Activated CD4-positive, CD25-positive, alpha-beta regulatory T cell treated with anti-CD3 and anti-CD28 coated beads, Interleukin-2, amount 50 U/mL, for 24 hours (primary cell): ENCODE measurements at places on chromosomes 7 and 10.

DNA sequence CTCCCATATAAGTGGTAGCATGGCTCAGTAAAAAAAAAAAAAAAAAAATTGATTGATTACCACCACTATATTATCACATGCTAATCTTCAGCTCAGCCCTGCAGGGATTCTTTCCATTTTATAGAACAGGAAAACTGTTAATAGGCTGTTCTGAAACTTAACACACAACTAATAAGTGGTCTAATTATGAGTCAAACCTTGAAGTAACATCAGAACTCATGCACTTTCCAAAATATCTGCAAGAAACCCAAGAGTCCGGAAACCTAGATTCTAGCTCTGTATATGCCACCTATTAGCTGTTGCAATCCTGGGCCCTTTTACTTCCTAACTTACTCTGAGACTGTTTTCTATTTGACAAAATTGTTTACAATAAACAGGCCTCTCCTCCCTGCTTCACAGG, 23.9 kb downstream of the SEM1 start:
- ATAC-seq: peak; percentile 43

GRCh38 chr7:26675143-26675887, 189.1 kb downstream of the SKAP2 start:
- ATAC-seq: no peak

GRCh38 chr7:137968890-137969289, 33.0 kb downstream of the CREB3L2 start:
- no peak for ATAC-seq

DNA sequence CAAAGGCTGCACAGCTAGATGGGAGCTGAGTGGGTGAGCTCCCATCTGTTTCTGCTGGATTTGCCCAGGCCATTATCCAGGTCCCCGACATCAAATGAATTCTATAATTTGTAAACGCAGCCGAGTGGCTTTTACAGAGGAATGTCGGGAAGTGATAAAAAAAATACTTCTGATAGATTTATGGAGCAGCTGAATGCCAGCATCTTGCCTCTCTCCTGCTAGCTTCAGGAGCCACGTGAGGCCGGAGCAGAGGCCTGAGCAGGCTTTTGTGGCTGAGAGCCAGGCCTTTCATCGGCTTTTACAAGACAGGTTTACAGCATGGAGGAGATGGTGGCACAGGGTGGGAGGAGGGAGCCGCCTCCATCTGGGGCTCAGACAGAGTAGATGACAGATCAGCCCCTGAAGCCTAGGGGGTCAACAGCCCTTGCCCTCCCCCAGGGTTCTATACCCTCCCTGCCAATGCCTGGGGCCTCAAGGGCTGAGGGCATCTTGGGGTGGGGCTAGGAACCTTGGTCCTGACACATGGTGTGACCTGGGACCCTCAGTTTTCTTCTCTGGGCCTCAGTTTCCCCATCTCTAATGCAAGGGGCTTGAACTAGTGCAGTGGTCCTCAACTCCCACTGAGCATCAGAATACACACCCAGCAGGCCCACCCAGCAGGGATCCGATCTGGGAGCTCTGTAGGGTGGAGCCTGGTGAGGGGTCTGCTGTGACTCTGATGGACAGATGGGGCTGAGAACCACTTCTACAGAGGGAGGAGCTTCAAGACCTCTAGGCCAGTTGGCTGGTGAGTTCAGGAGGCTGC, 44.2 kb upstream of the PCBD1 start:
- no peak for ATAC-seq

GRCh38 chr10:103062854-103063590, 130.1 kb downstream of the NT5C2 start:
- no peak for ATAC-seq

- ATAC-seq: no peak
Measured at GRCh38 chr7:26989897-26990670, 105.7 kb downstream of the HOXA1 start.

DNA sequence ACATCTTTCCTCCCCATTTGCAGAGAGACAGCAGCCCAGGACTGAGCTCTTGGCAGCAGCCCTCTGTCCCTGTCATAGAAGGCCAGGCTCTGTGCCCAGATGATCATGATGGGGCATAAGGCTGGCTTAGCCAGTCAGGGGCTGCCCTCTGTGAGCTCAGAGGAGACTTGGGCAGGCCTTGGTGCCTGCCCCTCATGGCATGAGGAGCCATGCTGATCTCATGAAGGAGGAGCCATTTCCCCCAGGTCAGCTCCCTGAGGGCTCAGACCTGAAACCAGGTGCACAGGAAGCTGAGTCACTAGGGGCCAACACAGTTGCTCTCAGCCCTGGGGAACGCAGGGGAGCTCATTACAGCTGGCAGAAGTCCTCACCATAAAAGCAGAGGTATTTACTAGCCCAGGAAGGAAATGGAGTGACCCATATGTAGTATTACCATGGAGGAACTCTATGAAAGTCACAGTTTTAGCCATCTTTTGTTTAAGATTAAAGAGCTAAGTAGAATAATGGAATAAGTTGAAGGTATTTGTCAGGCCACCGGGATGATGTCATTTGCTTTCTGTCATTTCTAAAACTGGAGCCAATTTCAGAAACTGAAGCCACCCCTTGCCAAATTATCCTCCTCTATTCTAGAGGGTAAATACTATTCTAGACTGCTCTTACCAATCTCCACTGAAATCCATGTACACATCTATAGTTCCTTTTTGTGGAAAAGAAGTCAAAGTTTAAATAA, 362.4 kb upstream of the ZNF32 start:
- peak; percentile 39 for ATAC-seq

GRCh38 chr7:143936087-143937009, 1.3 kb downstream of the OR2F2 start:
- no peak for ATAC-seq

DNA sequence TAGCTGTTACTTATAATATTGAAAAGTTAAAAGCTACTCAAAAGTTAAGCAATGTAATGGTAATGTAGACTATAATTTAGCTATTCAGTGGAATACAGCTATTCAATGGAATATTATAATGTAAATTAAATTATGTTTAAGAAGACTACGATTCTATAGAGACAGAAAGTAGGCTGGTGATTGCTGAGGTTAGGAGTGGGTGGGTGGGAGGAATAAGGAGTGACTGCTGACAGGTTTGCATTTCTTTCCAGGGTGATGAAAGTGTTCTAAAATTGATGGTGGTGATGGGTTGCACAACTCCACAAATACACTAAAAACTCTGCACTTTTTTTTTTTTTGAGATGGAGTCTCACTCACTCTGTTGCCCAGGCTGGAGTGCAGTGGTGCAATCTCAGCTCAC, 21.4 kb downstream of the DENND2A start:
- no peak for ATAC-seq

GRCh38 chr10:68550747-68551411, 9.3 kb upstream of the TET1 start:
- no peak for ATAC-seq

DNA sequence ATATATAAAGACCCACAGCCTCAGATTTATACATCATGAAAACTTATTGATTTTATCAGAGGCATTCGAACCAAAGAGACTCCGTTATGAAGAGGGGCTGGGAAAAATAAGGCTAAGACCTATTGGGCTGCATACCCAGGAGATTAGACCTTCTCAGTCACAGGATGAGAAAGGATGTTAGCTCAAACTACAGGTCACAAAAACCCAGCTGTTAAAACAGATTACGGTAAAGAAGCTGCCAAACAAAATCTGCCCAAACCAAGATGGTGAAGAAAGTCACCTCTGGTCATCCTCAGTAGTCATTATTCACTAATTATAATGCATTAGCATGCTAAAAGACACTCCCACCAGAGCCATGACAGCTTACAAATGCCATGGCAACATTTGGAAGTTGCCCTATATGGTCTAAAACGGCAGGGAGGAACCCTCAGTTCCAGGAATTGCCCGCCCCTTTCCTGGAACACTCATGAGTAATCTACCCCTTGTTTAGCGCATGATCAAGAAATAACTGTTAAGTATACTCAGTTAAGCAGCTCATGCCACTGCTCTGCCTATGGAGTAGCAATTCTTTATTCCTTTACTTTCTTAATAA, 362.5 kb upstream of the PCDH15 start:
- ATAC-seq: no peak

DNA sequence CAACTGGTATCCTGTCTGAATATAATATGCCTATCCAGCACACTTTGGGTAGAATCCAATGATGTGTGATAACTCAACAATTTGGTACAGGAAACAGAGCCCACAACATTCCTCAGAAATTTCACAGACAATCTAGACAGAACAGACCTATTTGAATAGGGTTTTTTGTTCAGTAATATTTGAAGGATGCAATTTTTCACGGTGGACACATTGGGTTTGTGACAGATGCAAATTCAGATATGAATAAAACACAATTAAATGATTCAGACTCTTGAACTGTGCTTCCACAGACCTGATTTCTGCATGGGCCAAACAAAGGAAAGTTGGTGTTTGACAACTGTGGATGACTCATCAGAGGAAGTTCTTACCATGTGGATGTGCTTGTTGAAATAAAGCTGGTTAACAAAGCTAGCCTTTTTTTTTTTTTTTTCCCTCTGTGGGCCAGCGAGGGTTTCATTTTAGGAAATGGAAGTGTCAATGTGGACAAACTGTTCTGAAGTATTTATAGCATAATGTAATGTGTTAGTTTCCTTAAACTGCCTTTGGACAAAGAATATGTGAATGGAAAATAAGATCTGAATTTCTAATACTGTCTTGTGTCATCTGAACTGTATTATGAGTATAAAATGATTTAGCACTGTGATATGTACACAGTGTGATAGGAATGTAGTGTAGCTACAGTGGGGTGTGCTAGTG, 43.2 kb upstream of the FAM133B start:
- ATAC-seq: peak; percentile 6

DNA sequence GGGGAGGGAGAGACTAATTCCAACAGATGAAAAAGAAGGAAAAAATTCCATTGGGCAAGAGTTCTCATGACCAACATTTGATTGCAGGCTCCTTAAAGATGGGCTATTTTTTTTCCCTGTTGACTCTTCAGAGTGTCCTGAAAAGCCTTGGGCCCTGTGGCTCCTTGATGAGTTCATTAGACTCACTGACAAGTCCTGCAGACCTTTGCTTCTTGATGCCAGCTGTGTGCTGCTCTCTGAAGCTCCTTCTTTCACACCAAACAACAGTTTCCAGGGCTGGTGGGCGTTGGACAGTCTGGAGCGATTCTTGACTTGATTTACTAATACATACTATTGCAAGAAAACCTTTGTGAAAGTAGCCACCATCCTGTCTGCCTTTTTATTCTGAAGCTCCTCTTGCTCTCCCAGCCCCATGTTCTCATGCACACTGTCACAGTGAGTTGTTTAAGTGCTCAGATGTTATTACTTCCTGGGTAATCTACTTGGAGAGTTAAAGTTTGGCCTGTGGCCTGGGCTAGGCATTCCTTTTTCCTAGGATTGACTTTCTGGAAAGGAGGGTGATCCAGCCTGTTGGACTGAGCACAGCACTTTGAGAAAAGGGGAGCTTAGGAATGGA, 250.3 kb downstream of the PTEN start:
- ATAC-seq: no peak

- ATAC-seq: no peak
Measured at GRCh38 chr7:94928168-94928707, 20.8 kb downstream of the PPP1R9A start.

DNA sequence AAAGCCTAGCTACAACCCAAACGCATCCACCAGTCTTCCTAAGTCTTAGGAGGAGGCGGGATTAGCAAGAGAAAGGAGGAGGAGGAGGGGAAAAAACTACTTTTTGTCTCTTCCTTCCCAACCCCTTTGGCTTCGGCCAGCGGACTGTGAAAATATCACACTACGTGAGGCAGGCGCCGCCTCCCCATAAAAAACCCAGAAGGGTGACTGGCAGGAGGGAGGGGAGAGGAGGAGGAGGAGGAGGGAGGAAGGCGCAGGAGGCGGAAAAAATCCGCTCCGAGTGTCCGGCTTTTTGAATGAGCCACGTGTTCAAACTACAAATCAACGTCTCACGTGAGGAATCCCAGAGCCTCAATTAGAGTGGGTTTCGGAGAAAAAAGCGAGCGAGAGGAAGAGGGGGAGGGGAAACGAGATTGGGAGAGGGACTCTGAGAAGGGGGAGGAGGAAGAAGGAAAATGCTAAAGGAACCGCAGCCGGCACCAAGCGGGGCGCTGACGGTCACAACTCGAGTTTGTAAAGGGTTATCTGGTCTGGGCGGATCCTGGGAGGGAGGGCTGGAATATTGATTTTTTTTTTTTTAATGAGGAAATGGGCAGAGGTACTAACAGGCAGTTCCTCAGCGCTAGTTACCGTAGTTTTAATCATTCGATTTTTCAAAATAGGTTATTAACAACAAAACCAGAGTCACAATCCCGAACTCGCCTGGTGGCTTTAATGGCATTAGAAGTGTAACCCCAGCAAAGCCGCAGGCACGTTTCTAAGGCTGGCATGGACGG, at the start of gene IGF2BP3:
Gene IGF2BP3 (minus strand): TSS at position 162 of the 776 bp plus-strand sequence. CDS start 381 bp downstream, outside the sequence.
- ATAC-seq: no peak

DNA sequence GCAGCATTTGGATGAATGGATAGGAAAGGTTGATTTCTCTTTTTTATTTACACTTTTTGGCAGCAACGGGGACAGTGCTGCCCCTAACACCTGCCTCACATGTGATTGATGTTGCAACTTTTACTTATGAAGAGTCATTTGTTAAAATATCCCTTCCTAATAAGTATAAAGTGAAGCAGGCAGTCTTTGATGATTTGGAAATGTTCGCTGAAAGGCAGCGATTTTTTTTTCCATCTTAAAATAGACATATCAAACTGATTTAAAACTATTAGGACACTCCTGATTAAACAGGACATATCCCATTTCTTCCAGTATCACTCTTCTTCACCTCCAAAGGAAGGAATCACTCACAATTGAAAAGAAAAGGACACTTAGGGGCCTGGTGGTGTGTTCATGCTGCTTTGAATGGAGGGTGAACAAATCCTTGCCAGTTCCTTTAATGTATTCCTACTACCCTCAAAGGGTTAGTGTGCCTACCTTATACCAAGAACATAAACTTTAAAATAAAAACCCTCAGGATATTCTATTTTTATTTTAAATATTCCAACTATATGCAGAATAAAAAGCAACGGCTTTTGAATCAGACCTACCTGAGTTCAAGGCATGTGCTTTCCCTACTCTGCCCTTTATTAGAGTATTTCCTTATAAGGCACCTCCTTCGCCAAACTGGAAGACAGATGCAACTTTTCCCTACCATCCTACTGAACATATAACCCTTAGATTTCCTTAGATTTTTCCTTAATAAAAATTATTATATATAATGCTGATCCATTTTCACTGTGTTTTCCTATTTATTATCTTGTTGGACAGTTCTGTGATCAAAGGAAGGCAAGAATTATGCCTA, 1.1 kb downstream of the ADK start:
- no peak for ATAC-seq

- ATAC-seq: no peak
Measured at GRCh38 chr7:2128601-2129322, 104.0 kb downstream of the MAD1L1 start.

DNA sequence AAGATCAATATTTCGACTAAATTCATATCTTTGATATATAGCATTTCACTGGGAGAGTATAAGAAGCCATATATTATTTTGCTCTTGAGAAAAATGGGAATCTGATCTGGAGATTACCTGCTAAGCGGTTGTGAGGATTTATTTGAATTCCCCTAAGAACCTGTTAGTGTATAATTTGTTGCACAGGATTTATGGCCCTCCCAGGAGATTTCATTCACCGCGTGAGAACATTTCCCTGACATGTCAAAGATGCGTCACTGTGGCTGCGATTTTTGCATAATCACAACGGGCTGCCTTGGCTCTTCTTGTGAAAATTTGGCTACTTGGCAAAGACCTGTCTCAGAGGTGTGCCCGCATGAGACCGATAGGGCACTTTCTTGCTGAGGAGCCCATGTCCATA, 184.7 kb upstream of the PFKP start:
- ATAC-seq: no peak
